ENCODE measurements at places on chromosomes 6 and 20.

DNA sequence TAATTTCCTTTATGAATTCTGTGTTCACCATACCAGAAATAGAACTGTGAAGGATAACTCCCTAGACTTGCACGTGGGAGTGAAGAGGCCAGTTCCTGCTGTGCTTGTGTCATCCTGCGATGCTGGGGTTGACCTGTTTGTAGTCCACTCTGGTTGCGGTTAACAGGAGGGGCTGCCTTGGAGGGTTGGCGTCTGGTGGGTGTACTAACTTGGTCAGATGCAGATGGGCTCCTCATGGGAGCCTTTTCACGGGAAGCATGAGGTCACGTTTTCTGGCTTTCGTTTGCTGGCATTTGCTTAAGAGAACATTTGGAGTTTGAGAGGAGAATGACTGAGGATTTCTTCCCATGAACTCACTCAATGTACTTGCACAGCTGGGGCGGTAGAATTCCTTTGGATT, 41.2 kb downstream of the IGF2R start:
- no peak for DNase-seq

DNA sequence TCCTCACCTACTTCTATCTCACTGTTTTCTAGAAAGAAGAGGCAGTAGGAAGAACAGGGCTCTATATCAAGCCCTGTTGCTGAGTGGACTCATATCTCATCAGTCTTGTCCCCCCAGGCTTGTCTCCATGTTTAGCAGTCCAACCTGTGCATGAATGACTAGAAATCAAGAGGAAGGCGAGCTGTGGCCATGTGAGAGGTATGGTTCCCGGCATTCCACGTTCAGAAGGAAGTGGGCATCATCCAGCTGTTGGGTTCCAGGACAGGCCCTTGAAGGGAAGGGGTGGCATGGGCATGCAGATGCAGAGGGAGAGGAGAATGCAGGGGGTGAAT, 176.6 kb downstream of the MRPL14 start:
- DNase-seq = no peak

DNA sequence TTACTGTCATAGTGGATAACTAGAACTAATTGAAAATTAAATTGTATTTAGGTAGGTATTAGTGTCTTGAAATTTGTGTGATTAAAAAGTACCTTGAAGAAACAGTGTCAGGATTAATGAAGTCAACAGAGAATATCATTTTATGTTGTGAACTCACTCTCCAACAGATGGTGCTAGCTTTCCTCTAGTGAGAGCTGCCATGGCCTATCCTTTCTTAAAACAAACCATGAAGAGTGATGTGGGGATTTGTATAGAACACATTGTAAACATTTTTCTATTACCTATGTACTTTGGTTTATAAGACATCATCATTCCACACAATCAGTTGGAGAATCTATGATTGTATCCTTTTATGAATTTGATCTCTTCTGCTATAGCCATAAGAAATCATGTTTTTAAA, 4.8 kb upstream of the SRSF12 start:
- no peak for DNase-seq

DNA sequence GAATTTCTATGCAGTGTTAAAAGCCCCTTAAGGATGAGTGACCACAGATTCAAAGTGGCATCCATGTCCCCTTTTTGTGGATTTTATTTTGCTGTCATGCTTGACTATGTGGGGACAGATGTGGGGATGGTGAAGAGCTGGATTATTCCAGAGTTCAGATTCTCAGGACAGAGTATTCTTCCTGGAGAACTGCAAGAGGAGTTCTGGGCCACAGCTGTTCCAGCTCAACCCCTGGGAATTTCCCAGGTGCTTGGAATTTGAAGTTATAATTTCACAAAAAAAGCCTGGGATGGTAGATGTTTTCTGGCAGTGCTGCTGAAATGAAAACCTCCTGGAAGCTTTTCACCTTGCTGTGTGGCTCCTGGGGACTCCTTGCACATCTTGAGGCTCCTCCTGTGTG, 671.8 kb upstream of the MARCKS start:
- no peak for DNase-seq

DNA sequence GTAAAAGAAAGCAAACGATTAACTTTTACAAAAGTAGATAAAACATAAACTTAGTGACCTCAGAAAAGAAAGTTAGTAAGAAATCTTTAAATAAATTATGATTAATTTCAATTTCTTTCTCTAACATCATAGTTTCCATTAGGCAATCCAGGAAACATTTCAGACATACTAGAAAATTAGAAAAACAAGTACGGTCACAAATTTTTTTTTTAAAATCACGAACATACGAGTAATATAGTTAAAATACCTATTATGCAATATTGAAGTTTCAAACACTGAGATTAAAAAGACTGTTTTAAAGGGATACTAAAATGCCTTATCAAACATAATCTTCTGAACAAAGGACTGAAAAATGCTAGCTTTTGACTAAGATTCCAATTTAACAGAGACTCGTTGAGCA, 26.2 kb downstream of the NOL7 start:
- DNase-seq = no peak

- no peak for DNase-seq
Measured at GRCh38 chr6:41636833-41637193, 1.5 kb upstream of the MDFI start.

- DNase-seq = peak; percentile 55
Measured at GRCh38 chr6:49550492-49551077, at the start of gene C6orf141. Gene C6orf141 (plus strand): TSS chr6:49550668. CDS start chr6:49550793, 125 bp downstream.

DNA sequence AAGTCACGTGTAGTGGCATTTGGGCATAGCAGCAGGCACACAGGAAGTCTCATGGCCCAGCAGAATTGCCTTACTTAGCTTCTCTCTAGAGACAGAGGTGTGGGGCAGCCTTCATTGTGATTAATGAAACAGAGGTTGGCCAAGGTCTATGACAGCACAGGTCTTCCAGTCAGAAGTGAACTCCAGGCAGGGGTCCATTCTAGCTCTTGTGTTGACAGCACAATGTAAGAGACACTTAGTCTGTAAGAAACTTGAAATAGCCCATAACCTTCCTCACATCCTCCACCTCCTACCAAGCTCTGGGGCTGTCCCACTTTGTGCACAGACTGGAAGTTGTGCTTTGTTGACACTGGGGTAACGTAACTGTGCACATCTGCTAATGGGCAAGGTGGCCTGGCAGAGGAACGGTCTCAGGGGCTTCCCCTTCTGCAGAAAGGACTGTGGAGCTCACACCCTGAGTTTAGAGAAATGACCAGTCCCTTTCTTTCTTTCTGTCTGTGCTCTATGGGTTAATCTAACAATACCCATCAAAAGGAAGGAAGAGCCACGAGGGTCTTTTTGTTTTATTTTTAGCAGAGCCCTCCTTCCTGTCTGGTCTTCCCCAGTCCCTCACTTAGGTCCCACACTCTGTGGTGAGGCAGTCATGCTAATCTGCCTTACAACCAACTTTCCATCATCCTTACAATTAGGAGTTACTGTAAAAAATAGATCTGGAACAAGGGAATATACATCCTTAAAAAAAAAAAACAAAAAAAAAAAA, 35.6 kb upstream of the TAGAP start:
- peak; percentile 78 for DNase-seq

- DNase-seq = no peak
Measured at GRCh38 chr20:35302421-35303335, 10.5 kb upstream of the FAM83C start.

DNA sequence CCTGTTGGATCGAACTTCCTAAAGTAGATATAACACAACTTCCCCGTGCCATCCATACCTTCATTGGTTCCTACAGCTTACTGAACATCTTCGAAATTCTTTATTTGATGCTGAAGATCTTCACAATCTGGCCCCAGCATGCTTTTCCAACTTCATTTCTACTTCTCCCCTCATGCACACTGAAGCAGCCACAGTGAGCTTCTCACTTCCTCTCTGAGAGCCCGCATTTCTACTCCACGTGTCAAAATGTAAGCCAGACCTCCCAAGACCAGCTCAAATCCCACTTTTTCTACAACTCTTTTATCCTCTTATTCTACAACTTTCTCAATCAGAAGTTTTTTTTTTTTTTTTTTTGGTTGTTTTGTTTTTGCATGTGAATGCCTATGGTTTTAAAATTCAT, 254.7 kb downstream of the GMPR start:
- no peak for DNase-seq

- DNase-seq = peak; percentile 87
Measured at GRCh38 chr6:53335224-53335994, 13.3 kb downstream of the ELOVL5 start.

DNA sequence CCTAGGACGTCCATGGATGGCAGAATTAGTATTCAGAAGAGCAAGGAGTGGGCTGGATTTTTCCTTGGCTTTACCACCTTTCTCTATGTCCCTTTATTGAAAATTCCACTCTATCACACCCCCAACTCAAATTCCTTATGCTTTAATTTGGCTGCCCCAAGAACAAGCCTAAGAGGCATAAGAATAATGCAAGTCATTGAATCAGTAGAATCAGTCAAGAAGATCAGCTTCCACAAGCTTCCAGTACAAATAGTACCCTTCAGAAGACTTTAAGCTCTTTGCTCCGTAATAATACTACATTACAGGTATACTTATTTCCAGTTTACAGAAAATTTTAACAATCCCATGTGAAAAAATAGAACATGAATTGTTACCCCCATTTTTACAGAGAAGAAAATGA, 51.0 kb upstream of the SNAP25 start:
- no peak for DNase-seq

- no peak for DNase-seq
Measured at GRCh38 chr20:24831232-24831631, 117.8 kb upstream of the CST7 start.

DNA sequence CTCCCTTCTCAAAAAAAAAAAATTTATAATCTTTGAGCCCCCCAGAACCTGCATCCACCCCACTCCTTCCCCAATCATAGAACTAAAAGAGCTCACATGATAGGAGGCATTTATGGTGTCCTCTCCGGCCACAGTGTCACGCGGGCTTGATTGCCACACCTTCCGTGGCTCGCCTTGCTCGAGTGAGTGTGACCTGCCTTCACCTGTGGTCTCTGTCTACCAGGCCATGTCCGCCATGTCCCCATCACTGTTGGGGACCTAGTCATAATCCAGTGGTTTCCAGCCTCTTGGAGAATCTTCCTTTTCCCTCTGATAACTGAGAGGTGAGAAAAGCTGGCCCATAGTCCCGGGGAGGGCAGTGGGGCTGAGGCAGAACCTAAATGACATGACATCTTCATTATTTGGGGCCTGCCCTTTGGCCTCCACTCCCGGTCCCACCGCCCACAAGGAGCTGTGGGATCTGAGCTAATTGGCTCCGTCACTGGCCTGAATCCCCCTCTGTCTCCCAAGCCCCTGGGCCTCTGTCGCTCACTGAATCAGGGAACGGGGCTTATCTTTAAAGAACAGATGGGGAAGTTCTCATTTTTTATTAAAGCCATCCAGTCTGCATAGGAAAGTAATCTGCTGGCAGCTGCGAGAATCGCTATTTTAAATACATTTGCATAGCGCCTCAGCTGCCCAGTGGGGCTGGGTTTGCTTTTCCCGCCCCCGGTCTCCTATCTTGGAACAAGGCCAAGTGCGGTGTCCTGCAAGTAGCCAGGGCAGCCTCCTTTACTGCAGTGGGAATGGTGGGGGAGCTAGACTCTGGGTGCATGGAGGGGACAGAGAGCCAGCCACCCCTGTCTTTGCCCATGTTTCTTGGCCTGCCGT, 197.6 kb upstream of the PMEPA1 start:
- DNase-seq = no peak

GRCh38 chr20:23614163-23614562, 8.4 kb upstream of the CST9 start:
- no peak for DNase-seq

DNA sequence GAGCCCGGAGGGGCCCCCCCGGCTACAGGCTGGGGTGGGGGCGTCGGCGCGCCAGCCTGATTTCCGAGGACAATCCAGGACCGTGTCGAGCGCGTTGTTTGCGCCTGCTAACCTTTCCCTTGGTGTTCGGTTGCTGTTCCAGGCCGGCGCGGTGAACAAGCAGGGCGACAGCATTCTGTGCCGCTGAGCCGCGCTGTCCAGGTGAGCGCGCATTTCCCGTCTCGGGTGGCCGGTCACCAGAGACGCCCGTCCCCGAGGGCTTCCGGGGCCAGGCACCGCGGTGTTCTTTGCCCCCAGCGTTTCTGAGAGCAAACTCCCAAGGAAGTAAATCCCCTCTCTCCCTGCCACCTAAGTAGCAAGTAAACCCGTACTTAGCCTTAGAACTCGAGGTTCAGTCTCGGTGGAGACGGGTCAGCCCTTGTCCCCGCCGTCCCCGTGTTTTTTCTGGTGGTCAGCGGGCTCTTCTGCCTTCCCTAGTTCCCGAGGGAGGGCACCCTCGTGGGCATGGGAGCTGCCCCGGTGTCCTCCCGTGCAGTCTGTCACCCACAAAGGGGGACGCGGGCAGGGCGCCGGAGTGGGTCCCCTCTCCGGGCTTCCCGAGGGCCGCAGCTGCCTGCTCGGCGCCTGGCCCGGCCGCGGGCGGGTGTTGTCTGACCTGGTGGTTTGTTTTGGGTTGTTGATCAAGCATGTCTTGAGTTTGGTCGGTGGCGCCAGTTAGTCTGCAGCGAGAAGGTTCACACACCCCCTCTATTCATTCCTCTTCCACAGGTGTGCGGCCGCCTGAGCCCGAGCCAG, 1.5 kb downstream of the ID4 start:
- DNase-seq = no peak

DNA sequence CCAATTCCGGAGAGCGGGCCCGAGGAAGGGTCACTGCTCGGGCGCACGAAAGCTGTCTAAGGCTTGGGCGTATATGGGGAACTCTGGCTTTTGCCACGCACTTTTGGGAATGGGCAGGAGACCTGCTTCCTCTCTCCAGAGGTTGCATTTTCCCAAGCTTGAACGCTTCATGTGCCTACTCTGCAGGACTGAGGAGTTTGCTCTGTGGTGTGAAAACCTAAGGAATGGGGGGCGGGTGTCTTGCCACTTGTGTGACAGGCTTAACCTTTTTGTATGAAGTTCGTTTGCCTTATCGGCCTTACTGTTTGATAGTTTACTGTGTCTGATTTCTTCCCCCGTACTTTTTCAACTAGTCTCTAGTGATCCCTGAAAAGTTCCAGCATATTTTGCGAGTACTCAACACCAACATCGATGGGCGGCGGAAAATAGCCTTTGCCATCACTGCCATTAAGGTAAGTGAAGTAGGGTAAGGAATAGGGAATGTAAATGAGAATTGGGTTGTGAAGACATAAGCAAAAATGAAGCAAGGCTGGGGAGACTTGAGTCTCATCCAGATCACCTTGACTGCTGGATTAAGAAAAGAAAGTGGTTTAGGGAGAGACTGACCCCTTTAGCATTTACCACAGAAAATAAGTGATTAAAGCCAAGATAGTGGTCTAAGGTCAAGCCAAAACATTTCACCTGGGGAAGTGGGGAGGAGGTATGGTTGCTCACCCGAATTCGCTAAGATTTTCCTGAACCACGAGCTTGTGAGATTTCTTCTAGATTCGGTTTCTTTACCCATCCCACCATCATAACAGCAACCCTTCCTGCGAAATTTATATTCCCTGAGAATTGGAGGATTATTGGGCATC, 627 bp downstream of the RPS18 start:
- no peak for DNase-seq

DNA sequence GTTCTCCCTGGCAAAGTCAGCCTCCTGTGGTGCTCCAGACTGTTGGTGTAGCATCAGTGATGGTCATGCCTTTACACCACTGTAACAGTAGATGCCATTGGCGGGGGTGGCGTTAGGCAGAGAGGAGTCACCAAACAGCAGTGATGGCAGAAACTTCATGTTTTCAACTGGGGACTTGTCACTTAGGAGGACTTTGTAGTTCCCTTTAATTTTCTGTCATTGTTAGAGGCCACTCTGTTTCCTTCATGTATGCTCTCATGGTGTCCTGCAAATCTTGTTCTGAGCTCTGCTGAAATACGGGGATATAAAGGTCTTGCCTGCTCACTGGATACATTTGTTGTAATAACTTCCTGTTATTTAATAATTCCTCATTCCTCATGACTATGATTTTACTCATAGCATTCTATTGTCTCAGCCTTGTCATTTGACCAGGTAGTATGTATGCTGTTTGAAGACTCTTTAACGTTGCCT, 4.6 kb downstream of the MAP3K4 start:
- DNase-seq = peak; percentile 7

- DNase-seq = no peak
Measured at GRCh38 chr6:114389111-114389510, 46.3 kb upstream of the HS3ST5 start.
